ENCODE measurements at places on chromosomes 3 and 15. TPM values are rescaled to one million over a fixed set of nuclear protein-coding genes. Genes with fewer than 3 reads are reported as not detected.

DNA sequence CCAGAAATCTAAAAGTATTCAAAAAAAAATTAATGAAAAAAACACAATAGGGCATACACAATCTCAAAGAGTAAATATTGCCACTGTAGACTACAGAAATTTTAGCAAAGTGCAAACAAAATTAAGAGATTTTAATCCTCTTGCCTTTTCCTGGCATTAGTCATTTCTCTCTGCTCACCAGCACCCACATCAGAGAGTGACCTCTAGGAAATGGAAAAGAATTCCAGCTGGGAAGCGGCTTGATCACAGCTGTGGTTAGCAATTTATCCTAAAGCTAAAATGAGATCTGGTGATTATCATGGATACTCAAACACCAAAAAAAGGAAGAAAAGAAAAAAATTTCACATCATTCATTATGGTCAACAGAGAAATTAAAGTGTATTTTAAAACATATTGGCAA lies 7.5 kb downstream of the CSNK1G1 start:
- no peaks in the 10 kb centered on the region for H3K36me3 ChIP-seq
- no peaks in the 10 kb centered on the region for H3K27me3 ChIP-seq
- no peaks in the 10 kb centered on the region for H3K4me1 ChIP-seq
- H3K27ac ChIP-seq, result no peak overlapping the region
- DNase-seq, result no peak

DNA sequence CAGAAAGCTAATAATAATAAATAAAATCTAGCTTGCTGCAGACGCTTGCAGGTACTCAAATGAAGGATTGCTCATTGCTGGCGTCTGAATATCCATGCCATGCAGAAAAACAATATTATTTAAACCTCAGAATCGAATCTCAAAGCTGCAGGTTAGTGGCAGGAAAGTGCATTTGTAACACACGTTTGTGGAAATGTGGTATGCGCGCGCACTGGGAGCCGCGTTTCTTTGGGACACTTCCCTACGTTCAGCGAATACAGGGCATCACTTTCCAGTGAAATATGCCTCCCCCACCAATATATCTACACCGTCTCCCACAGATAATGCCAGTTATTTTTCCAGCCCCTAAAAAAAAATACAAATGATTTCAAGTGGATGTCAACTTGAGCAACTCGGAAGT lies 37.1 kb downstream of the ZIC4 start:
- H3K4me1 ChIP-seq, result no peaks in the 10 kb centered on the region
- DNase-seq, result no peak
- H3K36me3 ChIP-seq, result no peaks in the 10 kb centered on the region
- peaks cover 95% of the 10 kb centered on the region for H3K27me3 ChIP-seq
- no peak overlapping the region for H3K4me3 ChIP-seq

DNA sequence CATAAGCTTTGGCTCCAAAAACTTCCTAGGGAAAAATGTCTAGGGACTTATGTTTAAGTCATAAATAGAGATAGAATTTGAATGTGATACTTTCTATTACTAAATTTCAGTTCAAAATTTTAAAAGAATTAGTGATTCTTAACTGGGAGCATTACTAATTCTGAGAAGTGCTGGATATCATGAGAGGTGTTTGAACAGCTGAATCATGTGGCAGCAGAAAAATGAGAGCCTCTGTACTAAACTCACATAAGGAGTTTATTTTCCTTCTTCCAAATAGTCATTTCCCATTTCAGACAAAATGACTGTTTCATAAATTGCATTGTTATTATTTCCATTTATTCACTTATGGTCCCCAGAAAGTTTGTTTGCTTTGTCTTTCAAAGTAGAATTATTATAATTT lies 62.7 kb downstream of the SLMAP start:
- DNase-seq, result no peak
- no peak overlapping the region for H3K27ac ChIP-seq
- H3K4me3 ChIP-seq, result no peak overlapping the region
- peaks cover 37% of the 10 kb centered on the region for H3K4me1 ChIP-seq

DNA sequence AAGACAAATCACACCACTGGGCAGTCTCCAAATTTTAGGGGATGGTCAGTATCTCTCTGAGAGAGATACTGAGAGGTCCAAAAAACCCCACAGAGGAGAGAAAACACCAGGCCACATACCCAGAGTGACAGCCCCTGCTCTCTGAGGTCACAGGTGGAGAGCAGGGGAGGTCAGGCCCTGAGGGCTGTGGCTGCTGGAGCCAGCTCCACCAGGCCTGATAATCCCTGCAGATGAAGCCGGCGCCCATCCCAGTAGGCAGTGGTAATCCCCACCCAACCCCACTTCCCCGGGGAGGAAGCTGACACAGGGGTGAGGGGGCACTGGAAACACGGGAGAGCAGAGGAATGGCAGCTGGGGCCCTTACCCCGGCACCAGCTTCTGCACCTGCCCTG lies 31.2 kb upstream of the SRP14 start:
- peak overlapping the region; percentile 78 for H3K27ac ChIP-seq
- DNase-seq, result no peak
- no peak overlapping the region for H3K4me3 ChIP-seq
- H3K27me3 ChIP-seq, result no peaks in the 10 kb centered on the region

- no peaks in the 10 kb centered on the region for H3K36me3 ChIP-seq
- no peak overlapping the region for H3K27ac ChIP-seq
- no peaks in the 10 kb centered on the region for H3K27me3 ChIP-seq
- peak; percentile 68 for DNase-seq
- H3K4me3 ChIP-seq, result no peak overlapping the region
These were observed 266.0 kb upstream of the ICE2 start for GRCh38 chr15:60744826-60745460.

DNA sequence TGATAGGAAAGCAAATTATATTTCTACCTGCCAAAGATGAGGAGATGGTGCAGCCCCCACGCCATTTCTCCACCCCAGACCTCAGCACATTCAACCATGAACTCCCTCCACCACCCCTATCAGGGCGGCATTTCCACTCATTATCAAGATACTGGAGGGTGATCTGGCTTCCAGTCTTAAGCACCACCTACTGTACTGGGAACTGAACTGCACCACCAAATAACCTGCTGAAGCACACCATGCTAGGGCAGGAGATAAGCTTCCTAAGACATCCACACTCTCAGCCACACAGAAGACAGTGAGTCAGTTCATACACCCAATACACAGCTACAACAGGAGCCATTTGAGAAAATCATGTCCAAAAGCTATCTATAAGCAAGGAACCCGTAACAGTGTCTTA lies 98.8 kb downstream of the FGF7 start:
- H3K4me3 ChIP-seq, result no peak overlapping the region
- H3K27ac ChIP-seq, result no peak overlapping the region
- no peak for DNase-seq
- no peaks in the 10 kb centered on the region for H3K4me1 ChIP-seq

DNA sequence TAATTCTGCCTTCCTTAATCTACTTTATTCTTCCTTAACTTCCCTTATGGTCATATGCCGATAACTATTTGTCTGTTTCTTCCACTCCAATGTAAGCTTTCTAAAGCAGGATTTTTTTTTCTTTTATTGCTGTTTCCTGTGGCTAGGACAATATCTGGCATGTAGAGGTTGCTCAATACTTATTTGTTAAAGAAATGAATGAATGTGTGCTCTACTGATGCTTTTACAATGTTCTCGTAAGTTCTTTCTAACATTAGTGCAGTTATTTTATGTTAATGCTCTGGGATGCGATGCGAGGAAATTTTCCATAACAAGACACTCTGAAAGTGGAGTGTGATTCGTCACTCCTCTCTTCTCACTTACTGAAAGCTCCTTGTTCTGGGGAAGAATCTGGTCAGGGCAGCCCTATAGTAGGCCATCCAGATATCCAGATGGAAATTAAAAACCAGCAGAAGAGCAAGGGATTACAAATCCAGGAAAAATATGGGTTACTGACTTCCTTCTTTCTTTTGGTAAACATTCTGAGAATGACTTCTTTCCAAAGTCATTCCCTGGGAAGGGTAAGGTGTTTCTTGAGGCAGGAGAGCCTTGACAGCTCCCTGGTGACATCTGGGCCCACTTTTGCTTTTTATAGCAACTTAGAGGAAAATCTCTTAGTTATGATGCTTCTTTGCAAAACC lies 420.4 kb downstream of the PDCD6IP start:
- no peak overlapping the region for H3K27ac ChIP-seq
- DNase-seq, result no peak
- H3K27me3 ChIP-seq, result no peaks in the 10 kb centered on the region
- no peaks in the 10 kb centered on the region for H3K4me1 ChIP-seq
- H3K36me3 ChIP-seq, result no peaks in the 10 kb centered on the region

DNA sequence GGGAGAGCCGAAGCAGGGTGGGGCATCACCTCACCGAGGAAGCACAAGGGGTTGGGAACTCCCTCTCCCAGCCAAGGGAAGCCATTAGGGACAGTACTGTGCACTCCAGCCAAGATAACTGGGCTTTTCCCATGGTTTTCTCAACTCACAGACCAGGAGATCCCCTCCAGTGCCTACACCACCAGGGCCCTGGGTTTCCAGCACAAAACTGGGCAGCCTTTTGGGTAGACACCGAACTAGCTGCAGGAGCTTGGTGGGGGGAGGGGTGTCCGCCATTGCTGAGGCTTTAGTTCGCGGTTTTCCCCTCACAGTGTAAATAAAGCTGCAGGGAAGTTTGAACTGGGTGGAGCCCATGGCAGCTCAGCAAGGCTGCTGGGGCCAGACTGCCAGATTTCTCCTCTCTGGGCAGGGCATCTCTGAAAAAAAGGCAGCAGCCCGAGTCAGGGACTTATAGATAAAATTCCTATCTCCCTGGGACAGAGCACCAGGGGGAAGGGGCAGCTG lies 129.6 kb upstream of the LMCD1 start:
- H3K4me1 ChIP-seq, result no peaks in the 10 kb centered on the region
- H3K27me3 ChIP-seq, result no peaks in the 10 kb centered on the region
- H3K27ac ChIP-seq, result no peak overlapping the region
- H3K4me3 ChIP-seq, result no peak overlapping the region
- no peak for DNase-seq

GRCh38 chr3:150133293-150133692 lies 162.6 kb upstream of the PFN2 start:
- no peaks in the 10 kb centered on the region for H3K27me3 ChIP-seq
- no peak for DNase-seq
- H3K4me1 ChIP-seq, result no peaks in the 10 kb centered on the region
- H3K27ac ChIP-seq, result no peak overlapping the region
- no peaks in the 10 kb centered on the region for H3K36me3 ChIP-seq

DNA sequence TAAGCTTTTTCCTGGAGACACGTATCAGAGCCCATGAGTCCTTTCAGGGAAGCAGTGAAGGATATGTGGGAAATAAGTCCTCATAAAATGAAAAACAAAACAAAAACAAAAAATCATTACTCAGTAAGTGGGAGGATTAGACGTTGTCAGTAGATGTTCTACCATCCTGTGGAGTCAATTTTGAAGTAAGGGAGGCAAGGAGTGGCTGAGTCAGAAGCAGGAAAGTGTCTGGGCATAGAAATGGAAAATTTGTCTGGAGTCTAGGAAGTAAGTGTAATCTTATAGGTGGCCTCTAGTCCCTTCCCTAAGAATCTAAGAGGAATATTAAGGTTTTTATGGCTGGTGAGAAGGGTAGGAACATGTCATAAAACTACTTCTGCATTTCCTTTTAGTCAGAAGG lies 339.8 kb upstream of the SEMA6D start:
- no peak overlapping the region for H3K27ac ChIP-seq
- no peak for DNase-seq
- H3K4me3 ChIP-seq, result no peak overlapping the region
- no peaks in the 10 kb centered on the region for H3K4me1 ChIP-seq
- H3K36me3 ChIP-seq, result no peaks in the 10 kb centered on the region

DNA sequence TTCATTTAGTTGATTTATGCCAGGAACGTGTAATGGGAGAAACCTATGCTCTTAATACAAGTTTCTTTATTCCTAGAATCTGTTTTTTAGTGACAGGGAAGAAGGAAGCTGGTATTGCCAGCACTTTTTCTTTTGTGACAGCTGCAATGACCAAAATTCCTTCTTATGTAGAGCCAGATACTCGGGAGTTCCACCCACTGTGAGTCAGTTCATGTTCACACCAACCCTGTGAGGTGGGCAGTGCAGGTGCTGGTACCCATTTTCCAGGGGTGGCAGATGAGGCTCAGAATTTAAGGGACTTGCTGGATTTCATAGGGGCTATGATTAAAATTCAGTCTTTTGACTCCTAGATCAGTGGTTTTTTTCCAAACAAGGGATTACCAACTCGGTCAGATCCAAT lies 34.7 kb downstream of the OXNAD1 start:
- H3K27ac ChIP-seq, result no peak overlapping the region
- peaks cover 10% of the 10 kb centered on the region for H3K4me1 ChIP-seq
- DNase-seq, result no peak
- no peak overlapping the region for H3K4me3 ChIP-seq

- H3K36me3 ChIP-seq, result no peaks in the 10 kb centered on the region
- no peaks in the 10 kb centered on the region for H3K4me1 ChIP-seq
- no peaks in the 10 kb centered on the region for H3K27me3 ChIP-seq
- no peak overlapping the region for H3K27ac ChIP-seq
- DNase-seq, result no peak
- H3K4me3 ChIP-seq, result peak overlapping the region; percentile 72
These were observed 16.0 kb upstream of the ADIPOQ start for GRCh38 chr3:186826410-186826975.

DNA sequence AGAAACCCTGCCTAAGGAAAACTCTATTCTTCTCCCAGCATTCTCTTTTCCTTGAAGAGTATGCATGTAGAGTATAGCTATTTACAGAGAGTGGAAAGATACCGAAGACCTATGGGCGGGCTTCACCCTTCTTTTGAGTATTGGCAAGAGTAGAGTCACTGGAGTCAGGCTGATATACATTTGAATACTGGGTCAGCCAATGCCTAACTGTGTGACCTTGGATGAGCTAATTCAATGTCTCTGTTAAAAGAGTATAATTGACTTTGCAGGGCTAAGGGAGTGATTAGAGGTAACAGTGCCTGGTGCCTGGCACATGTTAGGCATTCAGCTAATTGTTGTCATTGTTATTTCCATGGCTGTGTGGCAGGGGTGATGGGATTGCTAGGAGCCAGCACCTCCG lies 75.6 kb downstream of the TUSC7 start:
- H3K36me3 ChIP-seq, result no peaks in the 10 kb centered on the region
- H3K27ac ChIP-seq, result no peak overlapping the region
- DNase-seq, result no peak

DNA sequence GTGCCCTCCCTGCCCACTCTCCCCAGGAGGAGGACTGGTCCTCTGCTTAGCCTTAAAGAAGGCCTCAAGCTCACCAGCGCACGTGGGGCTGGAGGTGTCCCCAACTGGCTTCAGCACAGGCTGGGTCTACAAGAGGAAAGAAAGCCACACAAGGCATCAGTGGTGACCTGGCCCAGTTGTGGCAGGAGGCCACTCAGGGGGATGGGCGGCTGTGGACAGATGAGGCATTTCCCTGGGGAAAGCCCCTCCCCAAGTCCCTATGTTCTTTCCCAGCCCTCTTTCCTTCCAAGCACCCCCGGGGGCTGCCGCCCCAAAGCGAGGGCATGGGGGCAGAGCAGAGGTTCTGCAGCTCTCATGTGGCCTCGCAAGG lies 155.2 kb upstream of the TLE3 start:
- H3K36me3 ChIP-seq, result no peaks in the 10 kb centered on the region
- no peaks in the 10 kb centered on the region for H3K4me1 ChIP-seq
- no peak overlapping the region for H3K4me3 ChIP-seq
- H3K27ac ChIP-seq, result no peak overlapping the region

The AADAC gene
- total RNA-seq, result not detected

The BFSP2 gene
- total RNA-seq, result not detected

The PSTPIP1 gene
- total RNA-seq, result 1.8 TPM

The FGF7 gene
- total RNA-seq, result 2.4 TPM

The PAK6 gene
- total RNA-seq, result 3.0 TPM

The AGBL1 gene
- total RNA-seq, result 6.6 TPM

Data from psoas muscle (tissue), 8 donors.